H9 (cell line): ENCODE measurements at places on chromosomes 11 and 22.

DNA sequence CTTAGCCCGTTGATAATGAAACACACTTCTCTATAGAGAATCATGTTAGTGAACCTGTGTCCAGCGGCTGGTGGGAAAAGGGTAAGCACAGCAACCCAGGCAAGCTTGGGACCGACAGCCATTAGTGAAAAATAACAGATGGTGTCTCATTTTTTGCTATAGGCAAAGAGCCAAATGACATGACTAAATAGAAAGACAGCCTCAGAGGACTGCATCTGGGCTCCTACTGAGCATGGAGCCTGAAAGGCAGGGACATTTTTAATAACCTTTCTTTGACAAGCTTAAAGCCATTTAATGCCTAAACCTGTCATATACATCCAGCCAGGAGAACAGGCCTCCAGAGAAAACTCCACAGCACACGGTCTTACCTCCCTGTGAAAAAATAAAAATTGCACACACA, 67.0 kb downstream of the FANCF start:
- DNase-seq = no peak

DNA sequence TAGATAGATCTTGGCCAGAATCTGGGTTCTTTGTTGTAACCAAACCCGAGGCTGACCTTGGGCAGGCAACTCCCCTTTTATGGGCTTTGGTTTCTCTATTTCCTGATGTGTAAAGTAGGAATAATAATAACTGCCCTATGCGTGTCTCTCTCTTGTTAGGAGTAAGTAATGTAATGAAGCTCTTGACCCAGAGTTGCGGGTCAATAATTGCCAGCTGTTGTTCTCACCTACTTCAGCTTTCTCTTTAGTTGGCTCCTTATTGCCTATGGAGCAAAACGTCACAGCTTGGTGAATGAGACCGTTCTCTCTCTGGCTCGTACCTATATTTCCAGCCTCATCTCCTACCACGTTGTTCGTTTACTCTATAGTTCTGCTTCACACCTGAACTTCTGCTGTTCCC, 56.6 kb upstream of the KIRREL3 start:
- DNase-seq = no peak

- no peak for DNase-seq
Observed at GRCh38 chr11:11916981-11917399, 75.2 kb downstream of the USP47 start.

- no peak for DNase-seq
Observed at GRCh38 chr11:1373536-1374214, 16.1 kb upstream of the BRSK2 start.

- no peak for DNase-seq
Observed at GRCh38 chr11:13224324-13224723, 53.3 kb upstream of the BMAL1 start.
